EH (cell line): ENCODE measurements at places on chromosomes 6 and 20.
A peak's percentile ranks its signal among the peaks of the same experiment; 100 is the strongest.

DNA sequence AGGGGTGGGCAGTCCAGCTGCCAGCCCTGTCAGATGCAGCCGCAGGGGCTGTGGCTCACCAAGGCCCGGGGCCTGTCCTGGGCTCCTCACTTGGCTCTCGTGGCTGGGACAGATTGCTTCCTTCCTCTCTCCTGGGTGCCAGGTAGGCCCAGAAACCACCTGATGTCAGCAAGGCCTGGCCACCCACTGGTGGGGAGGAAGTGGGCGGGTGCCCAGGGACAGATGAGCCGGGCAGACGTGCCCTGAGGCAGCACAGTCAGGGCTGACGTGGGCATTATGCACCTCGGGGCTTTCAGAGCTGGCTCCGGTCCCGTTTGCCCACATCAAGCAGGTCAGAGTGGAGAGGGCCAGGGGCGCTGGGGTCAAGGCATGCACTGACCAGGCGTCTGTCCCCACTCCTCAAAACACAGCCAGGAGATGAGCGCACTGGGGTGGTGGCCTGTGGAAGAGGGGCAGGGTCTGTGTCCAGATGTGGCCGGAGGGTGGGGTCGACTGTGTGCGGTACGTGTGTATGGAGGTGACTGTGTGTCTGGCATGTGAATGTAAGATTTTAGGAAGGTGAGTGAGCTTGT lies 133.2 kb upstream of the PTPN1 start:
- no peak for DNase-seq

- DNase-seq: no peak
Measured at GRCh38 chr6:125824946-125825771, 34.4 kb downstream of the NCOA7 start.

- DNase-seq: no peak
Measured at GRCh38 chr6:52409499-52409898, 10.6 kb upstream of the EFHC1 start.

DNA sequence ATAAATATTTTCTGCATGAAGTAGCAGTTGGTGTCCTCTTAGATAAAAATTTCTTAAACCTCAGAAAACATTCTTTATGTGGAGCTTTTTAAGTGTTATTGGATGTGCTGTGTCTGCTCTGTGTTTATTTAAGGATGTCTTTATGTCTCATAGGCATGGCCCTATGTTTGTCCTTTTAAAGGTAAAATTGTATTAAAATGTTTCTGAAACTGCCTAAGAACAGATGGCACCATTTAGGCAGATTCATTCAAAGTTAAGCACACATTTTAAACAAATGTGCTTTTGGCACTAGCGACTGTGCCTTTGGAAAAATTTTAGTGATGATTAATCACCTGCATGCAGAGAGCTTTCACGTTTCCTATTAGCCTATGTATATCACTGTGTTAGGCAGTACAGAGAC lies 125.2 kb downstream of the KIF6 start:
- DNase-seq: peak; percentile 88

GRCh38 chr20:51628533-51629398 lies 86.2 kb upstream of the NFATC2 start:
- DNase-seq: peak; percentile 63

- no peak for DNase-seq
Measured at GRCh38 chr6:53869964-53870363, 75.2 kb downstream of the LRRC1 start.

DNA sequence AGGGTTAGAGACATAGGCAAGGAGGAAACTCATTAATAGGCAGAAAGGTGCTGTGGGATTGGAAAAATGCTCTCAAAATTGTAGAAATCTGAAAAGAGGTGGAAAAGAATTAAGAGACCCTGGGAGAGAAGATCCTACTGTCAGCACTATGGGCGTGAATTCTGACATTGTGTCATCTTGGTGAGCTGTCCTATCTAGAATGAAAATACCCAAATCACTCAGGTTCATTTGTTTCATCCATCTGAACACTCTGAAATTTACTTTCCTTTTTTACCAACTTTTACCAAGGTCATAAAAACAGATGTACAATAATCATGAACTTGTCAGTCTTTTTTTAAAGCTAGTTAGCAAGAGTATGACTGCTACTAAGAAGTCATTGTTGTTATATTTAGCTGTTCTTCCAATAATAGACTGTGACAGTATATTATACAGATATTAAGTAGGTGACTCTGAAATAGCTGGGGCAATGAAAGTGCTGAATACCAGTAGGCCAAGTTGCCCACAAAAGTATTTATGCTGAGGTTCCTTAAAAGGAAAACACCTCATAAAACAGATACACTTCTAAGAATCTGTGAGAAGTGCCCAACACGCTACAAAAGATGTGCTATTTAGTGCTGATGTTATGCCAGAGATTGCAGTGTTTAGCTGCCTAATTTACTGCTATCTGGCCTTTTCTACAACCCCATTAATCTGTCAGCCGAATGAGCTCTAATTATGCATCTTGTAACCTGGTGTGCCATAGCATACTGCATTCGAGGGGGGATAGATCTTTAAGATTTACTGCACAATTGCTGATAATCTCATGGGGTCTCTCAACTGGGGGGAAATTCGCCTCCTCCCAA lies 217.5 kb upstream of the SUPT3H start:
- DNase-seq: peak; percentile 24

- peak; percentile 89 for DNase-seq
Measured at GRCh38 chr20:56826705-56827665, 197.9 kb downstream of the TFAP2C start.

- DNase-seq: peak; percentile 57
Measured at GRCh38 chr6:116424001-116424400, 37.2 kb upstream of the CALHM6 start.

GRCh38 chr6:95784019-95784418 lies 206.7 kb downstream of the MANEA start:
- no peak for DNase-seq

DNA sequence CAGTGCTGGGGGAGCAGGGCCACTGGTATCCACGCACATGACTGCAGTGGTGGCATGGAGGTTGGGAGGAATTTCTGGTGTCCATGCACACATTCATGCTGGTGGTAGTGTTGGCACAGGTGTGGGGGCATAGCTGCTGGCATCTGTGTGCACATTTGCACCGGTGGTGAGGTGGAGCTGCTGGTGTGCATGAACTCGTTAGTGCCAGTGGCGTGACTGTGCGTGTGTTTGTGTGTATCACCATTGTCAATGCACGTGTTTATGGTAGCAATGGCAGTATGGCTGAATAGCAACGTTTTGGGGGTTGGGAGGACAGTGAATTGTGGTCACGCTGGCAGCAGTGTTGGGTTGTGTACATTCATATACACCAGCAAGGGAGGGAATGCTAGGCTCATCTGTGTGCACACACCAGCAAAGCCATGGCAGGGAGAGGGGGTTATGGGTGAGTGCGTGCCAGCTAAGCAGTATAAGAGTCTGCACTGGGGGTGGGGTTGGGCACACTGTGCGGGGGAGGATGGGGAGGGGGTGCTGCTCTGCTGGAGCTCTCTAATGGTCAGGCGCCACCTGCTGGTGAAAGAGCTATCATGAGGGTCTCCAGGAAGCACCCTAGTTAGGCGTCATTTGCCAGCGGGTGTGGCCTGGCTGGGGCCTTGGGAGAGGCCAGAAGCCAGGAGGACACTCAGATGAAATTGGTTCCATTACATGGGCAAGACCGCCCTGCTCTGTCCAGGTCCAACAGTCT lies 626.1 kb upstream of the ID4 start:
- DNase-seq: no peak

- peak; percentile 70 for DNase-seq
Measured at GRCh38 chr6:71107911-71108420, 151.1 kb upstream of the B3GAT2 start.

DNA sequence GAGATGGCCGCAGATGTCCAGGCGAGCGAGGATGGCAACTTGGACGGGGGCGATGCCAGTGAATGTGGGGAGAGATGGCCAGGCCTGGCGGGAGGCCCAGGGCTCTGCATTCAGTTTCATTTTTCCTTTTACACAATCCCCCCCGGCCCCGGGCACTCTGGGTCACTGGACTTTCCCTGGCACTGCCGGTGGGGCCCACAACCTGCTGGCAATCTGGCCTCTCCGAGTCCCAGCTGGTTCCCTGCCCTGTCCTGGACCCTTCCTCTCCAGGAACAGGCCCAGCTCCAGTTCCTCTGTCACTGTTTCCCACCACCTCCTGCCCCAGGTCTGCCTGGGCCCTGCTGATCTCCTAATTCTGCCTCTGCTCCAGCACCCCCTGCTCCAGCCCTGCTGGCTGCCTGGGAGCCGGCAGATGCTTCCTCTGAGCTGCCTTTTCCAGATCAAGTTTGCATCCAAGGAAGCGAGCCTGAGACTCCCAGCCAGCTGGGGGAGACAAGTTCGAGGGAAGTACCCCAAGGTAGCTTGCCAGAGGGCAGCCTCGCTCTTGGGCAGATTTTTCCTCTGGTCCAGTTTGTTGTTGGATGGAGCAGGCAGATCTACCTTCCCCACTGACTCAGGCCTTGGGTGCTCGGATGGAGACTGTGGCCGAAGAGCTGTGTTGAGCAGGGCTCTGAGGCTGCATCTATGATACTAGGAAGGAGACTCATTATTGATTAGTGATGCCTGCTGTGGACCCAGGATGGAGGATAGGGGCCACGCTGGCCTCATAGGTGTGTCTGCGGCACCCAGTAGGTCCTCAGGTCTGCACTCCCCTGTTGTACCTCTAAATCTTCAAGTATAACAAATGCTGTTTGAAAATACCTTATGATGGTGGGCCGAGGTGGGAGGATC lies 83.2 kb downstream of the CEBPB start:
- no peak for DNase-seq

DNA sequence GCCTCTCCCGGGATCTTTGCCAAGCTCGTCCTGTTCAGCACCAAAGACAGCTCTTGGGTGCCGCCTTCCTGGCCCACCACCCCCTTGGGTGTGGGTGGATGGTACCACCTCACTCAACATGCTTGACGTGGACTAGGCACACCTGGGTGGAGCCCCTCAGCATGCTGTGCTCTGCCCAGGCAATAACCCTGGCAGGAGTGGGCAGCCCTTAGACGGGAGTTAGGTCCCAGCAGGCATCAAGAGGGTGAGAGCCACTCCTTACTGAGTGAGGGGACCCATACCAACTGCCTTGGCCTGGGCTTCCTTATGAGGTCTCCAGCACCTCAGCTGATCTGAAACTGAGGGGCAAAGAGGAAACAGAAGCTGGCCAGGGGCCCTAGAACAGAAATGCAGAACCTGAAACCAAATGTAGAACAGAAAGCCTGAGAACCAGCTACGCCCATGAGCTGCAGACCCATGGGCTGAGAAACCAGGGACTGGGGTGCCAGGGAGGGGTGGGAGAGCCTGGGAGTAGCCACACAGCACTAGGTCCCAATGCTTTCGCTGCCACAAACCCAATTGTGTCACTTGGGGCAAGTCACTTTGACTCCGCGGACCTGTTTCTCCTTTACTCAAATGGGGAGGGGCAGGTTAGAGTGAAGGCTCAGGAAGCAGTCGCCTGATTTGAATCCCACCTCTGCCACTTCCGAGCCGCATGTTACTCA lies 2.0 kb downstream of the FGD2 start:
- DNase-seq: no peak

- no peak for DNase-seq
Measured at GRCh38 chr6:110448846-110449540, 27.4 kb downstream of the SLC22A16 start.

GRCh38 chr6:135036731-135037420 lies 17.7 kb downstream of the HBS1L start:
- DNase-seq: no peak

- no peak for DNase-seq
Measured at GRCh38 chr6:20427856-20428255, 26.2 kb downstream of the E2F3 start.

DNA sequence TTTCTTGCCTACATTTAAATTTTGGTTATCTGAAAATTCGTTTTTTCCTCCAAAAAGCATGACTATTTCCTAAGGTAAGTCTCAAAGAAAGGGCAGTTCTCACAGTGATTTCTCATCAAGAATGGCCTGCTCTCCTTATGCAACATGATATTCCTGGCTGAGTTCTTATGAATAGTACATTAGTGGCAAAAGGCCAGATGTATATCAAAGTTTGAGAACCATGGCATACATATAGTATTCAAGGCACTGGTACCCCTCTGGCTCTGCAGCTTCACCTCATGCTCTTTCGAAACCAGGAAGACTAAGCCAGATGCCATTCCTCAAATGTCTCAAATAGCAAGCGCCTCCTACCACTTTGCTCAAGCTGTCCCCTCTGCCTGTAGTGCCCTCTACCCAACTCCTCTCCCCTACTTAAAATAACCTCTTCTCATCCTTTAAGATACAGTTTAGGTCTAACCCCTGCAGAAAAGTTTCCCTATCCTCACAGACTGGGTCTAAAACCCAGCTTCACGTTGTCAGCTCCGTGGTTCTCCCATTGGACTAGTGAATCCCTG lies 280.3 kb downstream of the HACE1 start:
- DNase-seq: no peak

DNA sequence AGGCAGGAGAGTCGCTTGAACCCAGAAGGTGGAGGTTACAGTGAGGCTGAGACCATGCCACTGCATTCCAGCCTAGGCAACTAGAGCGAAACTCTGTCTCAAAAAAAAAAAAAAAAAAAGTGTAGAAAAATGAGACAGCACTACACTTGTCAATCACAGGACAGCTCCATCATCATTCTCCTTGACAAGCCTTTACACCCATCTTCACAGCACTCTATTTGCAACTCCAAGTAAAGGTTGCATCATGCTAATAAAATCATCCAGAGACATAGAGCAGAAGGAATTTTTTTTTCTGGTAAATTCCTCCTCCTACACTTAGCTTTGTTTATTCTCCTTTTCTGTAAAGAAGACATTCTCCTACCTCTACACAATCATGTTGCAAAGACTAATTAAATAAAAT lies 791.0 kb upstream of the HS3ST5 start:
- no peak for DNase-seq

DNA sequence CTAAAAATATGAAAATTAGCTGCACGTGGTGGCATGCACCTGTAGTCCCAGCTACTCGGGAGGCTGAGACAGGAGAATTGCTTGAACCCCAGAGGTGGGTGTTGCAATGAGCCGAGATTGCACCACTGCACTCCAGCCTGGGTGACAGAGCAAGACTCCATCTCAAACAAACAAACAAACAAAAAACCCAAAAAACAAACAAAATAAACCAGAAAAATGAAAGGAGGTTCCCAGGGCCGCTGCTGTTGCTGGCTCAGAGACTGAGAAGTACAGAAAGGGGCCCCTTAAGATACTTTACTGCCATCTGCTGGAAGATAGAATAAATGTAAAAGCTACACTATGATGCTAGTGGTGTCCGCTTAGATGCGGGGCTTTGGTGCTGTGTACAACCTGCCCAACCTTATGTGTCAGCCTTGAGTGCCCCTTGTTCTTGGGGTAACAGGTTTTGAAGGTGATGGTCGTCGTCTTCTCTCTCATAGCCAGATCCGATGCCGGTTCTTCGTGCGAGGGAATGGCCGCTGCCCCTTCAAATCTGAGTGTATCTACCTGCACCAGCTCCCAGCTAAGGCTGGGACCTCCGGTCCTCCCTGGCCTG lies 2.8 kb upstream of the FANCE start:
- peak; percentile 80 for DNase-seq
